MCF 10A (cell line): ENCODE measurements at places on chromosomes 12 and 14.
A peak's percentile ranks its signal among the peaks of the same experiment; 100 is the strongest.

DNA sequence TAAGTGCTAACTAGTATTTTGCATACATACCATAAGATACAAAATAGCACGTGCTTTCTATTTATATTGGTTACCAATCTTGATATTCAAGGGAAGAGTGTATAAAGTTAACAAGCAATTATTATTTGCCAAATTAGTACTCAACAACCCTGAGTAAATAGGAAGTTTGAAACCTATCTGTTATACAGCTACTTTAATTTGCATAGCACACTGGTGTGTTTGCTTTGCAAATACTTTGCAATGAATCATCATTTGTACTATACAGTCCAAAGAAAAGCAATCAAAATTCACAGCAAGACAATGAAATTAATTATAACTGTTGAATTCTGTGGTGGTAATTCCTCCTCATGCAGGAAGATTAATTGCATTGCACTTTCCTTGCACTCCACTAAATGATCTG lies 469.1 kb downstream of the PRKD1 start:
- no peak for DNase-seq

GRCh38 chr12:101044512-101045059 lies 165.5 kb downstream of the SLC5A8 start:
- DNase-seq, result no peak

GRCh38 chr12:10113075-10113474 lies 14.3 kb upstream of the CLEC1A start:
- DNase-seq, result no peak

- peak; percentile 59 for DNase-seq
These were observed 27.2 kb downstream of the JDP2 start for GRCh38 chr14:75454963-75455546.

- DNase-seq, result peak; percentile 63
These were observed 5.2 kb upstream of the HSP90B1 start for GRCh38 chr12:103924761-103925641.

DNA sequence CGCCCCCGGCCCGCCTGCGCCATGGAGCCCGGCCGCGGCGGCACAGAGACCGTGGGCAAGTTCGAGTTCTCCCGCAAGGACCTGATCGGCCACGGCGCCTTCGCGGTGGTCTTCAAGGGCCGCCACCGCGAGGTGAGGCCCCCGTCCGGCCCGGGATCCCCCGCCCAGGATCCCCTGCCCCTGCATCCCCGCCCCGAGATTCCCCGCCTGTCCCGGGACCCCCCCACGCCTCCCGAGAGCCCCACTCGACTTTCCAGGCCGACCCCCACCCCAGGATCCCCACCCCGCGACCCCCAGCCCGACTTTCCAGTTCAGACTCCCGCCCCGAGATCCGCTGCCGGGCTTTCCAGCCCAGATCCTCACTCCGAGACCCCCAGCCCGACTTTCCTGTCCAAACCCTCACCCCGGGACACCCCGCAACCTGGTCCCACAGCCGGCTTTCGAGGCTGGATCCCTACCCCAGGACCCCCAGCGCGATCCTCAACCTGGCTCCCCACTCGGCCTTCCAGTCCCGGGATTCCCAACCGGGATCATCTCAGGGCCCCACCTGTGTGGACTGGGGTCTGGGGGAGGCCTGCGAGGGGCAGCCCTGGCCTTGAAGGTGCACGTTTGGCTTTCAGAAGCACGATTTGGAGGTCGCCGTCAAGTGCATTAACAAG lies 688 bp downstream of the ULK1 start:
- DNase-seq, result peak; percentile 27

DNA sequence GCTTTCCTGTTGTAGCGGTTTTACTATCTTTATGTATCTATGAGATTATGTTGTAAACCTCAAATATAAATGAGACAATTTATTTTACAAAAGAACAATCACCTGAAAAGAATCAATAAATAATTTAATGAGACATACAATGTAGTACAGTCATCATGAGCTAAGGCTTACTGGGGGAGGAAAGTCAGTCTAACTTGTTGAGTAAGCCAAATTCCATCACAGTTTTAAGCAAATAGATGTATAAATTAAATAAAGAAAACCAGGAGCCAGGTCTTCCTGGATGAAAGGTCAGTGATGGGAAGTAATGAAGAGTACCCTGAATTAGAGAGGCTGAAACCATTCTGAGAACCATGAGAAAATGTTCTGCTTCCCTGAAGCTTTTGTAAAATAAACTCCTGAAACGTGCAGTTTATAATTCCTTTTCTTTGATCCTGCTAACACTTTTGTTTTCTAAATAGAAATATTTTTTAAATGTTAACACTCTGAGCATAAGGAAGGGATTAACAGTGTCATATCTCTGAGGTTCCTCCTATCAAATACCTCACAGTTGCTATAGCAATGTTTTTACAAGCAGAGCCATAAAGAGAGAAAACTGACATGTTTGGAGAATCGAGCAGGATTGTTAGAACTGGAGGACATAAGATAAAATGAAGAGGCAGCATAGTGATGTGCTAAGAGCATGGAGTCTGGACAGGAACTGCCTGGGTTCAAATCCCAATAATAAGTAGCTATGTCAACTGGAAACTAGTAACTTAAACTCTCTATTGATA lies 444.9 kb upstream of the FOXG1 start:
- no peak for DNase-seq

DNA sequence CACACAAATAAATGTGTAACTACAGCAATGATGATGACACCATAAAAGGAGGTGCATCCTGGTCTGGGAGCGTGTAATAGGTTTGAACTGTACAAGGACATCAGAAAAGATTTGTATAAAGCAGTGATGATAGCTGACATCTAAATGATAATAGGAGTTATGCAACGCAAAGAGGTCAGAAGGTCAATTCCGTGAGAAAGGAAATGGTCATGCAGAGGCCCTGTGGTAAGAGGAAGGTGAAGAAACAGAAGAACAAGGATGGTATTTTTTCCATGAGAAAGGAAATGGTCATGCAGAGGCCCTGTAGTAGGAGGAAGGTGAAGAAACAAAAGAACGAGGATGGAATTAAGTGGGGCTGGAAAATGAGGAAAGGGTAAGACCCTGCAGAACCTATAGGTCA lies 106.7 kb upstream of the TMPO start:
- no peak for DNase-seq

- DNase-seq, result peak; percentile 20
These were observed 83.0 kb downstream of the LLPH start for GRCh38 chr12:66047411-66048021.

DNA sequence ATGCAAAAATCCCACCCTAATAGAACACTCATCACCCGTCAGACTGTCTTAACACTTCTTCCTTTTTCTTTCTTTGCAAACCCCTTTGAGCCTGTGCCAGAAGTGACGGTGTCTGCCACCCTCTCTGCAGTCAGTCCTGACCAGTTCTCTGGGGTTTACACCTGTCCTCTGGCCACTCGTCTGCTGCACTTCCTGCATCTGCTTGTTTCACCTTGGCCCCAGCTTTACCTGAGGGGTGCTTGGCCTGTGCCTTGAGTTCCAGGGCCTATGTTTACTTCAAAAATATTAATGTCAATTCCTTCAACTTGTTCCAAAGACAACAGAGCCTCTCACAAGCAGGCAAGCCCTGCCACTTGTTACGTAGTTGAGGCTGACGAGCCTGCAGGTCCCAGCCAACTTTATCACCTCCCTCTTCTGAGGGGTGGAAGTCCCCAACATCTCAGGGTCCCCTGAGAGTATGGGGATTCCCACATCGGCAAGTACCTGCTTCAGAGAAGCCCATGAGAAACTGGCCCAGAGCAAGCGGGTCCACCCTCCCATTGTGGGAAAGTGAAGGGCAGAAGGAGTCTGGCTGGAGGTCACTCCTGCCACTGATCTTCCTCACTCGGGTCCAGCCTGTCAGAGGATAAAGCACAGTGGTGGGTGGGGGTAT lies 205.4 kb downstream of the DAD1 start:
- DNase-seq, result no peak

- peak; percentile 65 for DNase-seq
These were observed 4.5 kb upstream of the DCAF11 start for GRCh38 chr14:24110060-24110459.

GRCh38 chr12:121740847-121741246 lies 28.3 kb downstream of the TMEM120B start:
- no peak for DNase-seq

DNA sequence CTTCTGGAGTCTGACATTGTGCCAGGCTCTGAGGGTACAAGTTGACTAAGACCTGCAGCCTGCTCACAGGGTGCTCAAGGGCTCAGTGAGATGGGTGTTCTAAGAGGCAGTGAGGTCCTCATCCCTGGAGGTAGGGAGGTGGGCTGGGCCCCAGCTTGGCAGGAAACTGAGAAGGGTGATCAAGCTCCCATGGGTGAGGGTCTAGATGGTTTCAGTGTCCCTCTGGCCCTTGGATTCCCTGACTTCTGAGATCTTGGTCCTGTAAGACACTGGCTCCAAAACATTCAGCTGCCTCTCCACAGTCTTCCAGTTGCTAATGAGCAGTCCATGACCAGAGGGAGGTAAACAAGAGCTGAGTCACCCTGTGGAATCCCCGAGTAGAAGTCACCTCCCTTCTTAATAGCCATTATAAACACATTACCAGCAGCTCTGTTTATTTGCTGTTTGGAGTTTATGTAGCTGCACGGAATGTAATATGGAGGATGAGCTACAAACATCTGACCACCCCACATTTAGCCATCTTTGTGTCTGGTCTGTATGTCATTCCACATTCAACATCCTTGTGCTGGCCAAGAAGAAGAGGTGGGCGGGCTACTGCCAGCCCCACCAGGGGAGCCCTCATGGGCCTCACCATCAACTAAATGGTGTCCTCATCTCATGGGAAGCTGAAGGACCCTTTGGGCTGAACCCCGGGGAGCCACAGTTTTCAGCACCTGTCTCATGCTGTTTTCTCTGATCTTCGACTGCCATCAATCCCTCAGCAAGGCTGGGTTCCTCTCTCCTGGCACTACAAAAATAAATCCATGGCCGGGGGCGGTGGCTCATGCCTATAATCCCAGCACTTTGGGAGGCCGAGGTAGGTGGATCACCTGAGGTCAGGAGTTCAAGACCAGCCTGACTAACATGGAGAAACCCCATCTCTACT lies 37.2 kb upstream of the BDKRB2 start:
- DNase-seq, result peak; percentile 58

GRCh38 chr12:130044991-130045621 lies 117.2 kb upstream of the FZD10 start:
- DNase-seq, result no peak

DNA sequence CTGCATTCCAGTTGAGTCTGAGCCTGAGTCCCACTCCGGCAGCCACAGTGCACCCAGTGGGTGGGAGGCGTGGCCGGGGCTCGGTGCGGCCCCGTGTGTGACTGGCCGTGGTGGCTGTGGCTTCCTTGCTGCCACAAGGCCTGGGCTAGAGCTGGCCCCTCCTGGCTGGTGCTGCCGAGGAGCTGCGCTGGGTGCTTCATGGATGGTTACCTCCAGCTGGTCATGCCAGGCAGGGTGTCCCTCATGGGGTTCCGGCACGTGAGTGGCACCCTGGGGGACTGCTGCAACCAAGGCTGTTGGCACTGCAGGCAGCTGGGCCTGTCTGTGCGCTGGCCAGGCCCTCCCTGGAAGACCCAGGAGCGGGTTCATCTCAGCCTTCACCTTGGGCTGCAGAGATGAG lies 62.7 kb downstream of the KIF26A start:
- no peak for DNase-seq

- DNase-seq, result no peak
These were observed 137.7 kb downstream of the PLXNC1 start for GRCh38 chr12:94285943-94286582.

DNA sequence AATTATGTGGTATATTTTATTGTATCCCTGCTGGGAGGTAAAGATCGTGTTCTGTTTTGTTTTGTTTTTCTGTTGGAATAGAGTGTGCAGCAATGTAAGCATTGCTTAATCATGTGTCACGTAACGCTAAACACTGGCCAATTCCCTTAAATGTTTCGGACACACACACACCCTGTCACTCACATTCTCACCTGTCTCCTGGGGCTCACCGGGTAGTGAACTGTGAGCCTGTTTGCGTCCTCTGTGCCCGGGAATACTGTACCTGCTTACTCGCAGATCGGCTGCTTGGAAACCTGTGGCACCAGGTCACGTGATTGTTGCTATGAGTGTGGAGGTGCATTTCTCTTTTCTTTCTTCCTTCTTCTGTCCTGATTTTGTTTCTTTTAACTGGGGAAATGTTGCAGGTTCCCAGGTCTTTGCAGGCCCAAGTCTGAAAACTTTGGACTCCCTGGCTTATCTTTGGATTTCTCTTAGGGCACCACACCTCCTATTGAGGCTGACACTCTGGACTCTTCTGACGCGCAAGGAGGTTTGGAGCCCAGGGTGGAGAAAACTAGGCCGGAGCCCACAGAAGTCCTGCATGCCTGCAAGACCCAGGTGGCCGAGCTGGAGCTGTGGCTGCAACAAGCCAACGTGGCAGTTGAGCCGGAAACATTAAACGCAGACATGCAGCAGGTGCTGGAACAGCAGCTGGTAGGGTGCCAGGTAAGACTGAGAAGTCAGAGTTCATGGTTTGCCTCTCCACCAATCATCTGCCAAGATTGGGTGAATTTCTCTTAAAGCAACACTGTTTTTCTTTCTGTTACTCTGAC lies 181.1 kb downstream of the ESR2 start:
- peak; percentile 91 for DNase-seq

- no peak for DNase-seq
These were observed 5.5 kb downstream of the AMN start for GRCh38 chr14:102927878-102928411.

DNA sequence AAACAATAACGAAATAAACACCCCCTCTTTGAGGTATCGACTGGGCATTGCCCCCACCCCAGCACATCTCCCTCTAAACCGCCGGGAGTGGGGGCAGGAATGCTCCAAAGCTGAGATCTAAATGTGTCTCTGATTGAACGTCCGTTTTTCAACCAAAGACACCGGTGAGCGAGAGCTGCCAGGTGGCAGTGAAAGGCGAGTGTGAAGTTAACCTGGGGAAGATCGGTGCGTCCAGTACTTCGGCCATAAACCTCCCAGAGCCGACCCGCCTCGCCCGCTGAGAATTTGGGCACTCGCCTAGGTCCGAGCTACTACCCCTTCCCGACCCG lies 625 bp downstream of the ANGEL1 start:
- DNase-seq, result peak; percentile 38
